ENCODE measurements at places on chromosomes 11 and 22. TPM values are rescaled to one million over a fixed set of nuclear protein-coding genes. Genes with fewer than 3 reads are reported as not detected.

DNA sequence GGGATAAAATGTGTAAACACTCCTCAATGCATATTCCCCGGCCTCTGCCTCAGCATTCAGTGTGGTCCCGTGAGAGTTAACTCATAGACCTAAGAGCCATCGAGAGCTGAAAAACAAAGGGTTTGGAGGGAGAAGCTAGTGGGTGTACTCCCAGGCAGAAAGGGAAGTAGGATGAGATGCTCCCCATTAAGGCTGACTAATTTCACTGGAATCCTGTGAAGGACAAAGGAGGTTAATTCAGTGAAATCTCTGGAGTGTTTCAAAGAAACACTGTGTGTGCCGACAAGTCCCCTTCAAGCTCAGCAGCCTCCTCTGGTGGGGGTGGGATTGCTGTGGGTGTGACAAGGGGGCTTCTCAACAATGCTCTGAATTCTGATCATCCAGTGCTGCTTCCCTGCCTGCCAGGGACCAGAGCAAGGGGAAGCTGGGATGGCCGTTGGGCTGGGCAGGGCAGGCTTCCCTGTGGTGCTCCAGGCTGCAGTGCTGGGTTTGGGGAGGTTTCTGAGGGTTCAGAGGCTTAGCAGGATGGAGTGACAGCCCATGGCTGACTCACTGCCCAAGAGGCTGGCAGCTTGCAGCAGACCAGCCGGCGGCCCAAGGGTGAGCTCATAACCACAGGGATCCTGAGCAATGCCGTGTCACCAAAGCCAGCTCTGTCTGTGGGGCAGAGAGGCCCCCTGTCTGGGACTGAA is 61.4 kb upstream of the BMAL1 start:
- no peak for DNase-seq

DNA sequence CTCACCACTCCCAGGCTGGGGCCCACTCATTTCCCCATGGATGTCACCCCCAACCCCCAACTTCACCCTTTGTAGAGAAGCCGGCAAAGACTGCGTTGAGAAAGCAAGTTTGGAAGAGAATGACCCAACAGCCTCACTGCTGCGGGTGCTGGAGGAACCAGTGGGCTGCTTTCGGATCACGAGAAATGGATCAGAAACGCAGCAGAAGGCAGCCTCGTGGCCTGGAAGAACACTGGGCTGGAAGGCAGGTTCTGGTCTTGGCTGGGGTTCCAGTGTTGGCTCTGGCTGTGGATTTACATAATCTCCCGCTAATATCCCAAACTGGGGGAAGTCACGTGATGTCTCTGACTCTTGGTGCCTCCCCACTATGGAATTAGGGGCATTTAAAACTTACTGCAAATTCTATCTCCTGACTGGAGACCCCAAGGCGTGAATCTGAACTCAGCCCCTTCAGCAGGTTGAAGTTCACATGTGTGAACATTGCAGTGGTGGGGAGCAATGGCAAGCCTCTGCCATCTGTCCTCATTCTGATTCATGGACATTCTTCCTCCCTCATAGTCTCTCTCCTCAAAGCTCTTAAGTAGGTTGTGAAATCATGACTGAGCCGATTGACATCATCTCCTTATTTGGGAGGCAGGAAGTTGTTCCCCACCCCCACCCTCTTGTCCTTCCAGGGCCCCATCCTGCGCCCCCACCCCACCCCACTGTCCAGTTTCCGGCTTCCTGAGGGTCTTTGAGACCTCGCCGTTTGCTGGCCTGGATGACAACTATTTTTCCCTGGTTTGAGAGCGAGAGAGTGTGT is 37.0 kb upstream of the TIMP3 start:
- DNase-seq: no peak

Gene MUC2
- not detected for total RNA-seq

Gene C11orf54
- 15.5 TPM for total RNA-seq

Gene VPREB3
- total RNA-seq: not detected

DNA sequence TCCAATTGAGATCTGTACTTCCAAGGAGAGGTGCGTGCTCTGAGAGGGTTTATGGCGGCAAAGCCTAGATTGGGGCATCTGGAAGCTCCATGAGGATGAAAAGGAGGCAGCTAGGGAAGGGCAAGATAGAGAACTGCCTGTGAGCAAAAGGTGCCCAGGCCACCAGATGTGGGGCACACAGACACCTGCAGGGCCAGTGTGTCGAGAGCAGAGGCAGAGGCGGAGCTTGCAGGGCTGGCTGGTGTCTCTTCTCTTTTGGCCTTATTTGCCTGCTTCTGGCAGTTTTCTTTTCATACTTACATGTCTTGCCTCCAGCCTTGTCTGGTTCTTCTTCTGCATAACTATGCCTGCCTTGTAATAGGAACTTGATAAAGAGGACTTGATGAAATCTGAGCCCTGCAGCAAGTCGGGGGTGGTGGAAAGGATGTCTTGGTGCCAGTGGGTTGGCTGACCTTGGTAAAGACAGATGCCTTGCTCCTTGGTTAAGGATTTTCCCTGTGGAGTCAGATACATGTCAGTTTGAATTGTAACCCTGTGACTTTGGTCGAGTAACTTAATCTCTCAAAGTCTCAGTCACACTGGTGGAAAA is 680.3 kb downstream of the NTM start:
- DNase-seq: no peak

- no peak for DNase-seq
Measured at GRCh38 chr11:121459413-121460017, 6.7 kb upstream of the SORL1-AS1 start.

- no peak for DNase-seq
Measured at GRCh38 chr22:31227186-31227585, 15.1 kb downstream of the LIMK2 start.

Gene CCDC73
- not detected for total RNA-seq

DNA sequence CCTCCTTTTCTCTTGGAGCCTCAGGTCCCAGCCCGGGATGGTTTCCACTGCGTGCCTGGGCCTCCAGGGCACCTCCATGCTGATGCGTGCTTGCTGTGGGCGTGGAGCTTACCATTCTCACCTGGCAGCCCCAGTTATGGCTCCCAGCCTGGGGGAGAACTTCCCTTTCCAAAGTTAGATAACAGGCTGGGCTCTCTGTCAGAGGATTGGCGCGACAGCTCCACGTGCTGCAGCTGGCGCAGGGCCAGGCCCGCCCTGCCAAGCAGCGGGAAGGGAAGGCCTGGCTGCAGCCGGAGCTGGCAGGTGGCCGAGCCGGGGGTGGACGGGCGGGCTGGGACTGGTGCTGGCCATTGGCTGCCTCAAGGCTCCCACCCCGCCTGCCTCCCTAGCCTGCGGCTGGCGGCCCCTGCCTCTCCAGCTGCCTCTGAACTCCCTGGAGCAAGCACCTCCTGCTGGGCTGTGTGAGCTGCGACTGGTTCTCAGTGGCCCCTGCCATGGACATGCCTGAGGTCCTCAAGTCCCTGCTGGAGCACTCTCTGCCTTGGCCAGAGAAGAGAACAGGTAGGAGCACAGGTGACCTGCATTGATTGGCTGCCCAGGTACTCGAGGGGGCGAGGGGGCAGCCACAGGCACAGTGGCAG is 14.6 kb upstream of the TEF start:
- peak; percentile 45 for DNase-seq

Gene OR8I2
- not detected for total RNA-seq

Gene EXPH5
- 5.4 TPM for total RNA-seq

Gene TRIM49
- not detected for total RNA-seq

Gene MAJIN
- not detected for total RNA-seq

DNA sequence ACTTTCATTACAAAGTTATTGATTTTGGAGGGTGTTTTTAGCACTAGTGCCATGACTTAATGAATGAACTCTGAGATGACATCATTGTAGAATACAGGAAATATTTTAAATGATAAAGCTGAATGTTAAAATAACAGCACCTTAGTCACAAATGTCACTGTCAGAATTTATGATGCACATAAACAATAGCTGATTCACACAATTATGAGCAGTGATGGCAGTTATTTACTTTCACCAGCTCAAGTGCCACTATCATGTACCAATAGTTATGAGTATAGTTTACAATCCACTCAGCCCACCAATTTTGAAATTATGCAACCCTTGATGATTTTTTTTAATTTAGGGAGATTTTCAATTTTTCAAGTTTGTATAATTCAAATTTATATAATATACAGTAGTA is 23.0 kb downstream of the SERPING1 start:
- DNase-seq: no peak

Gene MARK2
- total RNA-seq: 80.2 TPM

DNA sequence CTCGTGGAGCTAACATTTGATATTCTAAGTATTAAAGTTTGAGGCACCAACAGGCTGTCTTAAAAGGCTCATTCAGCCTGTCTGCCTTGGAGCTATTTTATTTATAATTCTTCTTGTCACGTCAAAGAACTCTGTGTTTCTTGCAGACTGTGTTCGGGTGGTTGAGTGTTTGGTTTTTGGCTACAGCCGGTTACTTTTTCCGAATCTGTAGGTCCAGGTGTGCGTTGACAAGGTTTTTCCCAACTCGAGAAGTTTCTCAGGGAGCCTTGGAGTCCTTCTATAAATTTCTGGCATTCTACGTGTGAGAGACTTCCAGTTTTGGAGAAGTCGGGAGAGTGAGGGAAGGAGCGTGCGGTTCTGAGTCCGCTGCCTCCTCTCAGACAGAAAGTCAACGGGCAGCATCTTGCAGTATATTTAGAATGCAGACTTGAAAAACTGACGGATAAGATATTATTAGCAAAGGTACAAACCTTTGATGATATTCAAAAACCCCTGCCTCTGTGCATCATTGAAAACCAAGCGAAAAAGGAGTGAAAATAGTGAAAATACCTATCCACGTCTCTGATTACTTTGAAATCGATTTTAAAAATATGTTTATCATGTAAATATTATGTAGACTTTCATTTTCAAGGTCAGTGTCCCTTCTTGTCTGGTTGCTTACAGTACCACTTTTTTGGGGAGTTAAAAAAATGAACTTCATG is 85.2 kb upstream of the PPARA start:
- DNase-seq: no peak

DNA sequence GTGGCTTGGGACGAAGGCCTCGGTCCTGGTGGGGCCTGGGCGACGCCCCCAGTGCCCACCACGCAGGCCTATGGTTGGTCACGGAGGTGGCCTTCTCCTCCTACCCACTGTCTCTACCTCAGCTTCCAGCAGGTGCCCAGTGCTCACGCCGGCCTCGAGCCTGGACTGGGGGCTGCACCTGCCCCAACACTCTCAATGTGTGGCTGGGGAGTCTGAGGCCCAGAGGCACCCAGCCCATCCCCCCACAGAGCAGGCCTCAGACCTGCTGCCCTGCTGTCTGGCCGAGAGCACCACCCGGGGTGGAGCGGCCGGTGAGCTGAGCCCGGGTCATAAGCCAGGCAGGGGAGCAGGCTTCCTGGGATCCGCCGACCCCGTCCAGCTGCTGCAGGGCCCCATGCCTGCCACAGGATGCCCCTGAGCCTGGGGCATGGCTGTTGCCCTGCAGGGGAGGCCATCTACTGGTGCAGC is 28.6 kb upstream of the MUC5AC start:
- no peak for DNase-seq

Gene SCN3B
- total RNA-seq: not detected

Gene PAMR1
- total RNA-seq: not detected

DNA sequence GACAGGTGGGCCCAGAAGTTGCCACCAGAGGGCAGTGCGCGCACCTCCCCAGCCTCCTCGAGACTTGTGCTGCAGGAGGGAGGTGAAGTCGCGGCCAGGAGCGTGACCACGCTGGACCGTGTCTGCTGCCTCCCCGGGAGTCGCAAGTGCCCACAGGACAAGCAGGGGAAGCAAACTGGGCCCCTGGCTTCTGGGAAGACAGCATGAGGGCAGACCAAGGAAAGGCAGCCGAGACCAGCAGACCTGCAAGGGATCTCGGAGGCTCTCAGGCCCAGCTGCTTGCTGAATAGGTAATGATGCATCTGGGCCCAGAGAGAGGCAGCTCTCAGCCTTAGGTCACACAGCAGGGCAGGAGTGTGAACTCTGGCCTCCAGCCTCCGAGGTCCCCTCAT is 17.0 kb upstream of the IL2RB start:
- DNase-seq: peak; percentile 80

- no peak for DNase-seq
Measured at GRCh38 chr11:123526027-123526805, 96.1 kb downstream of the GRAMD1B start.

- no peak for DNase-seq
Measured at GRCh38 chr11:327581-327923, 6.9 kb upstream of the IFITM3 start.

DNA sequence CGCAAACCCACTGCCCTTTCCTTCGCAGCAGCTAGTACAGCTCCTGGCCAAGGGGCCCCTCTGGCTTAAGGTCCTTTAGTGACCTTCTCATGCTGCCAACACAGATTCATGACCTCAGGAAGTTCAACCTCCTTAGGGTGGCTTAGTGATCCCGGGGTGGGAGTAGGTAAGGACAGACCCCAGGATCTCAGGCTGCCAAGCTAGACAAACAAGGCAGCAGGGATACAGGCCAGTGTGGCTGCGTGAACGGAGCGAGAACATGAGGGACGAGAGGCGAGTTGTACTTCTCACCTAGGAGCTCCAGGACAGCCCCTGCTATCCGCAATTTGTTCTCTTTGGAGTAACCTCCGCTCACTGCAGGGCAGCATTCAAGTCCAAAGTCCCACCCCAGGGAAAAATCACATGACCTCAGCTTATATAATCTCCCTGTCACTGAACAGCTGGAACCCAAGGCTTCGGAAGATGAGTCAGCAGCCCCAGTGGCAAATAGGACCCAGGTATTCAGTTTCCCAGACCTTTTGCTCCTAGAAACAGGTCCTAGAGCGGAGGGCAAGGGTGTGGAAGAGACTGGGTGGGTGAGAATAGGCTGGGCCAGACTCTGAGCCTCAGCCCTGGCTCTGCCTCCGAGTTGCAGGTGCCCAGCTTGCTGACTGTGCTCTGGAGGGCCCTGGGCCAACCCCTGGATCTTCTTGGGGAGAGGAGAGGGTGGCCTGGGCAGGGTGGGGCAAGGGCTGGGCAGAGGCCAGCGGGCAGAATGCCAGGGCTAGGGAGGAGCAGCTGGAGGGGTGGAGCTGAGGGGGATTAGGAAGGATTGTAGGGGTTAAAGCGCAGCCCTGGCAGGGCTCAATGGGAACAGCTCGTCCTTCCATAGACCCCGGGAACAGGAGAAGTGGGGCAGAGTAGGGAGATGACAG is 13.1 kb downstream of the USP2 start:
- DNase-seq: no peak

Gene OR51B2
- total RNA-seq: not detected

Gene OR6A2
- not detected for total RNA-seq

DNA sequence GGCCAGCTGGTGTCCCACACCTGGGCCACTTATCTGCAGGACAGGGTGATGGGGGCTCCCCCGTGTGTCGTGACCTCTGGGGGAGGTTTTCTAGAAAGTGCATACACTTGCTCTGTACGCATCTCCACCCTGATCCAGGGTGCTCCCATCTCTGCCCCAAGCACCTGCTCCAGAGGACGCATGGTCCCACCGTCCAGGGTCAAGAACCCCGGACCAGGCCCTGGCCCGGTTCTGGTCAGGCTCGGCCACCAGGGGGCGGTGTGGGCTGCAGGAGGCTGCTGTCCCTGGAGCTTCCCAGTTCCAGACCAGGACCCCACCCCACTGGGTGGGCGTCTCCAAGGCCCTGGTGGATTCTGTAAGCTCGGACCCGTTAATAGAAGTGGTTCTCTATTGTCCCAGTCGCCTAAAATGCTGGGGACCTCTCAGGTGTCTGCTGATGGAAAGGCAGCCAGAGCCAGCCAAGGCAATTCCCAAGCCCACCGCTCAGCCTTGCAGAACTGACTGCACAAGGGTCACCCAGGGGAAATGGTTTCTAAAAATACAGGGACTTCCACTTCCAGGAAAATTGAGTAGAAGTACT is 34.7 kb upstream of the SEPTIN5 start:
- DNase-seq: peak; percentile 60

GRCh38 chr11:74208507-74208906 is 37.4 kb downstream of the PPME1 start:
- DNase-seq: no peak

GRCh38 chr22:17780741-17781318 is 6.6 kb upstream of the BID start:
- DNase-seq: no peak

Gene MEI1
- total RNA-seq: 50.3 TPM

- no peak for DNase-seq
Measured at GRCh38 chr11:121063728-121064127, 37.3 kb upstream of the TECTA start.
